ENCODE measurements at places on chromosomes 2 and 18.
A peak's percentile ranks its signal among the peaks of the same experiment; 100 is the strongest.

GRCh38 chr2:15230599-15231192 lies 330.4 kb downstream of the NBAS start:
- no peak for DNase-seq

GRCh38 chr2:47189635-47190034 lies 34.5 kb upstream of the STPG4 start:
- DNase-seq = no peak

DNA sequence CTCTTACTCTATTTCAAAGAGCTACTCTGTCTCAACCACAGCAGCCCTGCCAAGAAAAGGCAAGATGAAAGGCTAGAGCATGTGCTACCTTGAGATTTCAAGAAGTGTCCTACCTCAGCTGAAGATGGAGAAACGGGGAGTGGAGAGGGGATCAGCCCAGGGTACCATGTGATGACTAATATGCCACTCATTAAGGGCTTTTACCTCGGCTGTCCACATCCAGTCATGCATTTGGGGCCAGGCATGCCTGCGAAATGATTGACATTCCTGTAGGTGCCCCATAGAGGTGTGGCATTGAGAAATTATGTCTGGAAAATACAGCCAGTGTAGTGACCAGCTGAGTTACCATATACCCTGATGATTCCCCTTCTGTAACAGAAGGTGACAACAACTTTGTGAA lies 96.1 kb downstream of the NRP2 start:
- DNase-seq = no peak

DNA sequence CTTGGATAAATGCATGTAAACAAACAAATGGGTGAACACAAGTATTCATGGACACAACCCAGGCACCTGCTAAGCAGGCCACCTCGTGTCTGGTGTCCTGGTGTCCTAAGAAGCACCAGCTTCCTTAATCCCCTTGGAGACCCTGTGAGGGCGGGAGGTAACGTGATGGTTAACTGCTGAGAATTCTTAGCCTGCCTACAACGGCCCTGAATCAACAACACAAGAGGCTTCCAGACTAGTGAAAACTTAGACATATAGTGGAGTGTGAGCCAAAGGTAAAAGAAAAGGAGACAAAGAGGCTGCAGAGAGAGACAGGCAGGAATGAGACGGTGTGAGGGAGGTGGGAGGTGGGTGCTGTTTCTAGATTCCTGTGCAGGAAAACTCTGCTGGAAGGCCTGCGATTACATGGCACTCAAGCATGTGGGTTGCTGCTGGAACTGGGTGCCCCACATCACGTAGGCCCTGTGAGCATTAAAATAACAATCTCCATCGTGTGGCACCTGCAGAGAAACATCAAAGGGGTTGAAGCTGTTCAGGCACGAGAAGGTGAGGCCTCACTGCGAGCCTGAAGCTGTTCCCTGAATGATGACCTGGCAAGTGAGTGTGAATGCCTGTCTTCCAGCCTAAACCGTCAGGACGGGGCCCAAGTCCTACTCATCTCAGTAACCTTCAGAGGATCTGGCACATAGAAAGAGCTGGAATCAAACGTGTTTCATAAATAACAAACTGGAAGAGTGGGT lies 64.2 kb downstream of the RPL37A start:
- DNase-seq = no peak

DNA sequence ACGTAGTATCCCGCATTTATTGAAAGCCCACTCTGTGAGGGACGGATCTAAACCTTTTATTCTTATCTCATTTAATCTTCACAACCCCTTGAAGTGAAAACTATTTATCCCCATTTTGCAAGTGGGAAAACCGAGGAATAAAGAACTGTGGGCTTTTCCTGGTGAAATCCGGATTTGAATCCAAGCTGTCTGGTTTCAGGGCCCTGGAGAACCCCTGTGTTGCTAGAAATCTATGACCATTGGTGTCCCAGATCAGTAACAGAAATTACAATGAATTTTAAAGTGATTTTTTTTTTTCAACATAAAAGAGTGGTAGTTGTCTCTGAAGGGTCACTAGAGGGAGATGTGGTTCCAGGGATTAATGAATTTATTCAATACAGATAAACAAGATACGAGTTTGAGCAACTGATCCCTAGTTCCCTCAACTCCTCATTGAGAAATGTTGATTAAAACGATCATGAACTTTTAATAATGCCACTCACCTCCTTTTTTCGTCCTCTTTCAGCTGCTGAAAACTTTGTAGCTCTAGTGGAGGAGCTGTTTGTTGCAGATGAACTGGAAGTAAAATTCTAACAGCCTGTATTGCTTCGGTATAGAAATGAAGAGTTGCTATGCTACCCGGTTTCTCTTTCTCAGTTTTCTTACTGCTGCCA lies 940 bp downstream of the XRCC5 start:
- no peak for DNase-seq

DNA sequence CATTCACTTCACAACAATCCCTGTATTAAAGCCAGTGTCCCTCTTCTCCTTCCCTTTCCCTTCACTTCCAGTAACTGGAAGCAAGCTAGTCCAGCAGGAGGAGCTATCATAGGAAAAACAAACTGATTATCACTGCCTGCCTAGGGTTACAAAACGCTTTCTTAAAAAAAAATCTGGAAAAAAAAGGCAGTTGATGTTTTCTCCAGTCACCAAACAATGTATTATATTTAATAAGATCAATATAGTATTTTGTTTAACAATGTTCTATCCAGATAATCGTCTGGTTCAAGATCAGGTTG lies 78.8 kb upstream of the ITGB6 start:
- DNase-seq = no peak

GRCh38 chr2:68564426-68564825 lies 79.0 kb upstream of the PROKR1 start:
- DNase-seq = no peak

DNA sequence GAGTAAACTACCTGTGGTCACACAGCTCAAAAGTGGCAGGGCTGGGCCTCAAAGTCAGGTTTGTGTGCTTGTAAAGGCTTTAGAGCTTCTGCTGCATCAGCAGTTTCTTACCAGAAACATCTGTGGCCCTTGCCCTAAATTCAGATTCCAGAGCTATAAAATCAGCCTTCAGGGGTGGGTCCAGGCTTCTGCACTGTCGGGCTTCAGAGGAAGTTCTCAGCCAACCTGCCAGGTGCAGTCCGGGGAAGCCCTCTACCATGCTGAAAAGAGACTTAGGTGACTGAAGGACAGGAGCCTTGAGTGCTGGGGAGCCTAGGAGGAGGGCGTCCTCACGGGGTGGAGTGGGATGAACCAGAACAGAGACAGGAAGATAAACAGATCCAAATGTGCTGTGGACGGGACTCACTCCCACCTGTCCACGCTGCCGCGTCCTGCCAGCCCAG lies 69.9 kb upstream of the HS6ST1 start:
- peak; percentile 25 for DNase-seq

DNA sequence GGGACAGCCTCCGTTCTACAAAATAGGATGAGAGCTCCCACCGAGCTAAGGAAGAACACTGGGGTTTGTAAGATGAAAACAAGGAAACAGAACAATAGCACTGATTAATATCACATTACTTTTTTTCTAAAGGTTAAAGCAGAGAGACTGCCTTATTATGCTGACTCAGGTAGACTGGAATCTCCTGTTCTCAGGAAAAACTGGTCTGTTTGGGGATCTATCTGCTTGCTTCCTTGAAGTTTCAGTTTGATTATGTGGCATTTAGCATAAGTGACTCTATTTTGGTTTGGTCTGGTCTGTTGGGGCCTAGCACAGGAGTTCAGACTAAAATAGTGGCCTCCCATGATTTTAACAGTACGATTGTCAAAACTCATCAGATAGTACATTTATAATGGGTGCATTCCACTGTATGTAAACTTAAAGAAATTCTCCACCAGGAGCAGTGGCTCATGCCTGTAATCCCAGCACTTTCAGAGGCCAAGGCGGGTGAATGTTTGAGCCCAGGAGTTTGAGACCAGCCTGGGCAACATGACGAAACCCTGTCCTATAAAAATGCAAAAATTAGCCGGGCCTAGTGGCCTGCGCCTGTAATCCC lies 64.1 kb upstream of the NDUFV2 start:
- no peak for DNase-seq

GRCh38 chr18:35005963-35006577 lies 35.1 kb upstream of the MAPRE2 start:
- peak; percentile 40 for DNase-seq

DNA sequence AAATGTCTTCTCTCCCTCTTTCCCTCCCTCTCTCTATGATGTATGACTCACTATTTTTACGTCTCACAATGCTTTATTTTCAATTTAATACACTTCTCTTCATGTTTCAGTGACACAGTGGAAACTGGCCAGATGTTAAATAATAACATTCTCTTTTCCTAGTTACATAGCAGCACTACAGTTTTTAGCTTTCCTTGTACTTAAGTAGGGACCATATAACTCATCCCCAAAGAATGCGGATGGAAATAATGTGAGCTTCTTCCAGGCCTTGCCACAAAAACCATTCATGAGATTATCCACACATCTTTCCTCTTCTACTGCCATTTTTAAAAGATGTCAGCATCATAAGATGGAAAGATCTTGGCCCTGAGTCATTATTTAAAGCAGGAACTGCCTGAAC lies 789.4 kb downstream of the LRP1B start:
- DNase-seq = no peak

DNA sequence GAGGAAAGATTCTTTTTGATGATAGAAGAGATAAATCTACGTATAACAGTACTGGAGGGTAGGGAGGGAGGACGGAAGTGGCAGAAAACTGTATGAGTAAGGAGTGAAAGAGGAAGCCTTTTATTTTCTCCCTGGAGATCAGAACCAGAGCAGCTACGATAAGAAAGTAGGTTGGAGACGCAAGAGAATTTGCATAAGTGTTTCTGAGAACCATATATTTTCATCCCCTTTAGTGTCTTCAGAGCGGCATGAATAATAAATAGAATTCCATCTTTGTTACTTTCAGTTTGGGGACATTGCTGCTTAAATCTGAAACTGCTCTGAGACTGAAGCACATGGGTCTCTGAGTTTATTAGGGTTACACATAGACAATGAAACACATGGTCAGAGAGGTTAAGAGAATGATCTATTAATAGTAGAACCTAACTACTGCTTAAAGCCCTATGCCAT lies 230.2 kb upstream of the TNP1 start:
- no peak for DNase-seq

DNA sequence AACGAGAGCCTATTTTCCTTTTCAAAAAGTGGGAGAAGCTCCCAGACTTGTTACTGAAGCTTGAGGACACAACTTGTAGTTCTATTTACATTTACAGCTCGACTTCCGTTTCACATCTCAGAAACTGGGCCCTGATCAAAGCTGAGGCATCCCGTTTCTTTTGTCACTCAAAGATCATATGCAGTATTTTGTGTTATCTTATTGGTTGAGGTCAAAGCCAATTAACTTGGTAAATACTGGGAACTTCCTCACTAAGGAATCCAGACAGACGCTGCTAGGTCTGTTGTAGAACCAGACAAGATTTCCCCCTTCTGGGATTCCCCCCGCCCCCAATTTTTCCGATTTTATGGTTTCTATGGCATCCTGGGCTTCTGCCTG lies 50.3 kb downstream of the TSN start:
- DNase-seq = no peak

GRCh38 chr2:219272356-219272755 lies 6.8 kb upstream of the DNAJB2 start:
- DNase-seq = no peak

DNA sequence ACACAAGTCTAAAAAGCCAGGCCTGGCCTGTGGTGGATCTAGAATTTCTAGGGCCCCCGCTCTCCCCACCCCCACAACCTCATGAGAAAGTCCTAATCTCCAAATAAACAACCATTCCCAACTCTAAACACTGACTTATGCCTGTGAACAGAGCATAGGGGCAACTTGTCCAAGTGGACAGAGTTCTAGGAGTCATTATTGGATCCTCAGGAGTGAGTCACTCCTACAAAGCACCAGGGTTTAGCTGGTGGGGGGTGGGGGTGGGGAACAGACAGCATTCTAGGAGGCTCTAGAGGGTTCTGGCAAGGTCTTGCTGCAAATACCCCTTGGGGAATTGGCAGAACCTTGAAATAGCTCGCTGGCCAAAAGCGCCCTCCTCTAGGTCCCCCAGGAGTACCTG lies 83.3 kb downstream of the ZCCHC2 start:
- no peak for DNase-seq

GRCh38 chr2:40169430-40169829 lies 282.5 kb downstream of the SLC8A1 start:
- DNase-seq = no peak

DNA sequence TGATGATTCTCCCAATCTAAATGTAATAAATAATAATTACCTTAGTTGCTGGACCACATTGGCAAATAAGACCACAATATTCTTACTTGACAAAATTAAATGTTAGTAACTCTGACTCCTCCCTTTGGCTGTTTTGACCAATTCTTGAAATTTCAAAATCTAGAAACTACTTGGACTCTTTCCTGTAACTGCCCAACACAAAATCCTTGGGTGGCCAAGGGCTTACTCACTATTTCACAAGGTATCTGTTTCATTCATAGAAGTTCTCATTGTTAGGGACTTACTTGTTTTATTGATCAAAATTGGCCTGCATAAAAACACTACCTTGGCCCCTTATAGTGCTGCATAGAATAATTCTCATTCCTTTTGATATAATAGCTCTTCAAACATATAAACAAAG lies 19.4 kb downstream of the CDH20 start:
- DNase-seq = no peak

GRCh38 chr2:204776781-204777559 lies 231.7 kb downstream of the PARD3B start:
- no peak for DNase-seq

- no peak for DNase-seq
Measured at GRCh38 chr2:116680256-116680936, 1134.1 kb upstream of the DDX18 start.

GRCh38 chr2:43542285-43542933 lies 53.4 kb downstream of the THADA start:
- no peak for DNase-seq
